CD4-positive, alpha-beta T cell treated with Interleukin-4 for 4 hours (primary cell): ENCODE measurements at places on chromosomes 3 and 15.

DNA sequence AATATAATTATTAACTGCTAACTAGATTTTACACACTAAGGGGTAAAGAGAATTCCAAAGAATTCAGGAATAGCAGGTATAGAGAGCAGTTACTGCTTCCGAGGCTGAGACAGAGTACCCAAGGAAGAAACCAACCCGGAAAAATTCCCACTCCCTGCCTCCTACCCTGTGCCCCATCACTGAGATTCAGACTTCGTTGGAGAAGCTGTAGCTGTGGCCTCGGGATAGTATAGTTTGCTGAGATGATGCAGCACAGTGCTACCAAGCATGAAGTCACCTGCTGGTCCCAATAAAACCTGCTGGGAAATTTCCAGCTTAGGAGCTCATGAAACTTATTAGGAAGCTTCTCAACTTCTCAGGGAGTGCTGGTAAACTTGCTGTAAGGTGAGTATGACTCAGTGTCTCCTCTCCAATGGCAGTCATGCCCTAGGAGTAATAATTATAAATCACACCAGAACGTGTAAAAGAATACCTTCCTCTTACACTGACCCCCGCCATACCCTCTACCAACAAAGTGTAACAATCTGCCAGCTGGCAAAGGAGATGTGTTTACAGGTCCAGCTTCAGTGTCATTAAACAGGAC is 215.2 kb upstream of the ROBO2 start:
- DNase-seq: no peak

- peak; percentile 44 for DNase-seq
These were observed 16.5 kb downstream of the VIPR1 start for GRCh38 chr3:42518800-42519567.

- DNase-seq: no peak
These were observed 5.2 kb upstream of the VPS8 start for GRCh38 chr3:184806567-184807271.

DNA sequence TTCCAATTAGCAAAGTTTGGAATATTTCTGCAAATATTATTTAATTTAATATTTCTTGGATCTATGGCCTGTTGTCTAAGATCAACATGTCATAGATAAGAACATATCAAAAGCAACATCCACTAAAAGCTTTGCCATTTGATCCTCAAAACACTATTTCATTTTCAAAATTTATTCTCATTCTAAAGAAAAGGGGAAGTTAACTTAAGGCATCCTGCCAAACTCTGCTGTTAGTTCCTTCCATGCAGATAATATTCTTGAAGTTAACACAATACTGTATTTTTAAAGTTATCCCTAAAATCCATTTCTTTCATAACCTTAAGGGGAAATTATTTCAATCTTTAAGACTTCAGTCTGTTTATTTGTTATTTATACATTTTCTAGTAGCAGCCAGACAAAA is 28.2 kb upstream of the GBE1 start:
- DNase-seq: no peak

- no peak for DNase-seq
These were observed 208.3 kb upstream of the UBE2E2 start for GRCh38 chr3:22994781-22995180.

DNA sequence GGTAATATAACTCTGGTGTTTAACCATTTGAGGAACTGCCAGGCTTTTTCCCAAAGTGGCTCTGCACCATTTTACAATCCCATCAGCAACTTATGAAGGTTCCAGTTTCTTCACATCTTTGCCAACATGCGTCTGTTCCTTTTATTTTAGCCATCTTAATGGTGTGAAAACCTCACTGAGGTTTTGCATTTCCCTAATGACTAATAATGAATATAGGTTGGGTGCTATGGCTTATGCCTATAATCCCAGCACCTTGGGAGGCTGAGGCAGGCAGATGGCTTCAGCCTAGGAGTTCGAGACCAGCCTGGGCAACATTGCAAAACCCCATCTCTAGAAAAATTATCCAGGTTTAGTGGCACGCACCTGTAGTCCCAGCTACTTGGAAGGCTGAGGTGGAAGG is 210.6 kb downstream of the TCF12 start:
- no peak for DNase-seq

- no peak for DNase-seq
These were observed 104.5 kb upstream of the BFSP2 start for GRCh38 chr3:133295199-133295901.

- DNase-seq: no peak
These were observed 384.0 kb upstream of the KCNMB2 start for GRCh38 chr3:178152031-178152806.

DNA sequence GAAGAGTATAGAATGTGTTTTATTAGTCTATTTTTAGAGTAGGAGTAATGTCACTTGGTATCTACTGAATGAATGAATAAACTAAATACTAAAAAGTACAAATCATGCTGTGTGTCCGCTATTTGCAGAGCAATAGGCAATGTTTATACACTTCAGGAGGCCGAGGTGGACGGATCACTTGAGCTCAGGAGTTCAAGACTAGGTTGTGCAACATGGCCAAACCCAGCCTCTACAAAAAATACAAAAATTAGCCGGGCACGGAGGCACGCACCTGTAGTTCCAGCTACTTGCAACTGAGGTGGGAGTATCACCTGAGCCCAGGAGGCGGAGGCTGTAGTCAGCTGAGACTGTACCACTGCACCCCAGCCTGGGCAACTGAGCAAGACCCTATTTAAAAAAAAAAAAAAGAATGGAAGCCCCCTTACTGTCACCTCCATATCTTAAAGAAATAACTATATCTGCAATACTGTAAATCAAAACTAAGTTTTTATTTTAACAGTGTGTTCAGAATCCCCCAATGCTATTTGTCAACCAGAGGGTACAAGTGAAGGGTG is 98.4 kb downstream of the DHX30 start:
- no peak for DNase-seq

DNA sequence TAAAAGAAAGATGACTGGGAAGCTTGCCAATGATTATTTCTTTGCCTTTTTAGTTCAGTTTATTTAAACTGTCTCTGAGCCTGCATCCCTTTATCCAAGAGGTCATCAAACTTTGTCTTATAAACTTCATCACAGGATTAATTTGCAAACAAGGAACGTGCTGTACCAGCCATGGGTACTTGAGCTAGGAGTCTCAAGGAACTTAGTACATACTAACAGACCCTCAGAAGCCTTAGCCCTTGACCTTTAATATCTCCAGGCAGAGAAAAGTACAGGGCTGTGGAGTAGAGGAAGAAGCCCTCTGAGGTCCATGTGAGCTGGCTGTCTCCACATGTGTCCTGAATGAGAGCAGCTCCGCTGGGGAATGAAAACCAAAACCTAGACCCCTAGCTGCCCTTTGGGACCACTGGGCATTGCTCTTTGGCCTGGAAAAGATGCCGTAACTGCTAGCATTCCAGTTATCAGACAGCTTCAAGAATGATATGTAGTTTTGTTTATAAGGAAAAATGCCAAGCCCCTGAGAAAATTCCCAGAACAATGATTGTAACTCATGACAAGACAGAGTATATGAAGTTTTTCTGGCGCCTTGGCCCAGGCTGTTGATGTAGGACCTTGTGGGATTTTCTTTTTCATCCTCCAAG is 92.1 kb downstream of the ASB7 start:
- no peak for DNase-seq

GRCh38 chr15:79211481-79211880 is 71.0 kb upstream of the ANKRD34C start:
- no peak for DNase-seq

- no peak for DNase-seq
These were observed 657.7 kb upstream of the TBL1XR1 start for GRCh38 chr3:177855021-177855420.

- no peak for DNase-seq
These were observed 45.6 kb downstream of the DNASE1L3 start for GRCh38 chr3:58164906-58165821.

- peak; percentile 29 for DNase-seq
These were observed 520 bp downstream of the SLC26A6 start for GRCh38 chr3:48634661-48635221.

DNA sequence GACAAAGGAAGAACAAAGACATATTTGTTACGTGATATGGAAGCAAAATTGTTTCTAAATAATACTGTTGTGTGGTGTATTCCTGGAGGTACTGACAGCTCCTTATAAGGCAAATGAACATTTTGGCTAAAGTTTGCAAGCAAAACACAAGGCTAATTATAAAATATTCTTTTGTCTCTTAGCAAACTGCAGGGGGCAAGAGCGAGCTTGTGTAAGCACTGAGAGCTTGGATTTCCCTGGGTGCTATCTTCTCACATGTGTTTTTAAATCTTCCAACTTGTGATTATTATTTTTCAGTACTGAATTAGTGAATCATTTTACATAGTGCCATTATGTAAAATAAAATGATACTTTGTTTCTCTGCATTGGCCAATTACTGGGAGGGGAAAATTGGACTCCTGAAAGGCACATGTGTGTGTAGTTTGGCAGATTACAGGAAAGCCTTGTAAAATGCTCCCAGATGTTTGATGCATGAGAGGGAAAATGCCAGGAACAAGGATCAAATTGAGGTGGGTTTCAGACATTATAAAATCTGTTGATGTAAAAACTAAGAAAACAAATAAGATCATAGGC is 611.5 kb downstream of the AGBL1 start:
- no peak for DNase-seq

- no peak for DNase-seq
These were observed 332.6 kb upstream of the KCNMB2 start for GRCh38 chr3:178203650-178204049.

GRCh38 chr3:149947231-149947630 is 23.5 kb downstream of the PFN2 start:
- no peak for DNase-seq

GRCh38 chr3:13138833-13139145 is 65.6 kb upstream of the IQSEC1 start:
- DNase-seq: no peak

- no peak for DNase-seq
These were observed 56.4 kb downstream of the ZNF621 start for GRCh38 chr3:40581166-40581565.

GRCh38 chr3:48564022-48564421 is 441 bp upstream of the UCN2 start:
- peak; percentile 57 for DNase-seq

GRCh38 chr15:94174399-94174802 is 57.0 kb upstream of the MCTP2 start:
- DNase-seq: peak; percentile 23

DNA sequence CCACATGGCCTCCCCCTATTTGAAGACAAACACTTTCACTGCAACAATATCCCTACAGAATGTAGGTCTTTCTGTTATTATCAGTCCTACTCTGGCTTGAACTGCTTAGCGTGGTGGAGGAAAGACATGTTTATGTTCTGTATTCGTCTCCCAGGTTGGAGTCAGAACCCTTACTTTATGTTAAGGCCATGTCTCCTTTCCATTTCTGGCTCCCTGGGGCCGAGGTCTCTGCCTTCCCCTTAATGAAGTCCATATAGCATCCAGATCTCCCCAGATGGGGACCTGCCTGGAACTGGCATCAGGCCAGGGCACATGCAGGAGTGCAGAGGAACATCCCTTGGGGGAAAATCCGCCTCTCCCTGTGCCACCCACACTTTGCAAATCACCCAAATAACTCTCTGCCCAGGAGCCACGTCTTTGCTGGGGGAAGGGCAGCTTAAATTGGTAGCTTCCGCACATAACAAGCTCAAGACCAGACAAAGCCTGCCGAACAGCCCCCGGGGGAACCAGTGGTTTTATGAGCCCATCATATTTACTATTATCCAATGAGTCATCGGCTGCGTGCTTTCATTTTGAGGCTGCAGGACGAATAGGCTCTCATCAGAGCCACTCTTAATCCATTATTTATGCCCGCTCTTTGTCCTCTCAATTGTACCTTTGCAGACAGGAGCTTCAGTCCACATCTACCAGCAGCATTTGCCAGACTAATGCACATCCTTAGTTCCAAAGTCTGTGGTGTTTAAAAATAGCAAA is 237.0 kb downstream of the UACA start:
- peak; percentile 37 for DNase-seq

- DNase-seq: no peak
These were observed 128.9 kb downstream of the MEGF11 start for GRCh38 chr15:66124651-66125050.

GRCh38 chr15:29889542-29890329 is 67.5 kb upstream of the TJP1 start:
- DNase-seq: no peak

DNA sequence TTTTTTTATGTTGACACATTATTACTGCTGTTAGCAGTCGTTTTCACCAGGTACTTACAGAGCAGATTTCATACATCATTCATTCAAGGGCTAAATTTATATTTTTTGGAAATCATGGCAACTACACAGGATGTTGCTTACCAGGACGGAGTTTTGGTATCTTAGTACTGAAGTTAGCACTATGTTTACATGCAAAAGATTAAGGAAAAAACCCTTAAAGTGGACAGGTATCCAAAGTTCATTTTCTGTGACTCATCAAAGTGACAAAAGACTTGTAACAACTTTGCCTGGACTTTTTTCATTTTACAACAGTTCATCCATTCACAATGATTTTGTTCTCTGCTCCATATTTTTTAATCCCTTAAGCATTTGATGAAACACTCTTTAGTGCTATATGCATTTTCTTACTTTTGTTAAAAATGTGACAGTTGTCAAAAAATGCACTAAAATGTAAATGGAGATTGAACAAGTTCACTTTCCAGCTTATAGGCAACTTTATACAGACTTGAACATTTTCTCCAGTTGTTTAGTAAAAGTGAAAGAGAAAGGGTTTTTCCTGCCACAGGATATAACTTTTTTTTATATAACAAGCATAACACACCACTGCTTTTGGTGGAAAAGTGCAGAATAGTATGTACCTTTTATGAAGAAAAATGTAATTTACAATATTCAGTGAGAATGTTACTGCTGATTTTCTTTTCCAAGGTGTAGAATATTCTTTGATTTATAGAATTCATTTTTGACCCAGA is 104.1 kb downstream of the STT3B start:
- peak; percentile 27 for DNase-seq

- no peak for DNase-seq
These were observed 75.3 kb downstream of the TGFBR2 start for GRCh38 chr3:30681649-30682211.

- DNase-seq: no peak
These were observed 23.1 kb downstream of the P3H2 start for GRCh38 chr3:190097617-190098016.

GRCh38 chr3:43670635-43671522 is 19.9 kb upstream of the ABHD5 start:
- no peak for DNase-seq

DNA sequence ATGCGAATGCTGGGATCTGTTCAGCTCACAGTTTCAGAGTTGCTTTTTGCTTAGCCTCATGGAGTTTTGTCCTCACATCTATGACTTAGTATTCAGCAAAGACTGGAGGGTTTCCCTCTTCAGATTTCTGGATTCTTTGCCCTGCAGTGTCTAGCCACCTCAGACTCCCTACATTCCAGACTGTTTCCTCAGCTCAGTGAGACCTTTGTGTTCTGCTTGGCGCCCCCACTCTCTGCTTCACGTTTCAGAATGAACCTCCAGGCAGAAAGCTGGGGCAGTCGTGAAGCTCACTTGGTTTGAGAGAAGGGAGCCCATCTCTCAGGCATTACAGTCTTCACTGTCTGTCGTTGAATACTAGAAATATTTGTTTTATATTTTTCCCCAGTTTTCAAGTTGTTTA is 118.1 kb downstream of the CACNA1D start:
- no peak for DNase-seq

- no peak for DNase-seq
These were observed 90.9 kb upstream of the ASB14 start for GRCh38 chr3:57383406-57383805.

- no peak for DNase-seq
These were observed 162.4 kb upstream of the TGFBR2 start for GRCh38 chr3:30443756-30444673.

GRCh38 chr15:79206940-79207339 is 75.6 kb upstream of the ANKRD34C start:
- no peak for DNase-seq
